ENCODE measurements at places on chromosomes 5 and 9.

DNA sequence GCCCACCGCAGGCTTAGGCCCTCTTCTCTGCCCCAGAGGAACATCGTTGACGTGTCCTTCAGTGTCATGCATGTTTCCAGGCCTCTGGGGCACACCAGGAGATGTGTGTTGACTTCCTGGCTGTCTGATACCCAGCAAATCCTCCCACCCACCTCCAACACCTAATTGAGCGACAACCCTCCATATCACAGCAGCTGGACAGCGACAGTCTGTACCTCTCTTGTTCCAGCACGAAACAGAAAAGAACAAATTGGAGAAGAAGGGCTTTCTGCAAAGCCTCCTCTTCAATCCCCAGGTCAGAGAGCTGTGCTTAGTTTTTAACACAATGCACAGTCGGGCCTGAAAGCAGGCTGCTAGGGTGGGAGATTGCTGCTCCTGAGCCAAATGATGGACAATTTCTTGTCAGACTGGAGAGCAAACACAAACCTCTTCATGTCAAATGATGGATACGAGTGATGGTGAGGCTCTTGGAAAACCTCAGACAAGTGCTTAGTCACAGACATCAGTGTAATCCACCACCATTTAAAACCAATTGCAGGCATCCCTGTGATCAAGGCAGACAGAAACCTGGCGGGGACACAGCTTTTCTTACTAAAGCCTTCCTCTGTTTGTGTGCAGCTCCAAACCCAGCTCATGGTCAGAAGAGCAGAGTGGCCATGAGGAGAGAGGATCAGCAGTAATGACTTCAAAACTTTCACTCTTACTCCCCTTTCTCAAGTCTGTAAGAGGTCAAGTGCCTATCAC lies 110.6 kb downstream of the EBF1 start:
- DNase-seq: no peak

GRCh38 chr9:83267741-83268140 lies 204.8 kb upstream of the RASEF start:
- DNase-seq: peak; percentile 44

DNA sequence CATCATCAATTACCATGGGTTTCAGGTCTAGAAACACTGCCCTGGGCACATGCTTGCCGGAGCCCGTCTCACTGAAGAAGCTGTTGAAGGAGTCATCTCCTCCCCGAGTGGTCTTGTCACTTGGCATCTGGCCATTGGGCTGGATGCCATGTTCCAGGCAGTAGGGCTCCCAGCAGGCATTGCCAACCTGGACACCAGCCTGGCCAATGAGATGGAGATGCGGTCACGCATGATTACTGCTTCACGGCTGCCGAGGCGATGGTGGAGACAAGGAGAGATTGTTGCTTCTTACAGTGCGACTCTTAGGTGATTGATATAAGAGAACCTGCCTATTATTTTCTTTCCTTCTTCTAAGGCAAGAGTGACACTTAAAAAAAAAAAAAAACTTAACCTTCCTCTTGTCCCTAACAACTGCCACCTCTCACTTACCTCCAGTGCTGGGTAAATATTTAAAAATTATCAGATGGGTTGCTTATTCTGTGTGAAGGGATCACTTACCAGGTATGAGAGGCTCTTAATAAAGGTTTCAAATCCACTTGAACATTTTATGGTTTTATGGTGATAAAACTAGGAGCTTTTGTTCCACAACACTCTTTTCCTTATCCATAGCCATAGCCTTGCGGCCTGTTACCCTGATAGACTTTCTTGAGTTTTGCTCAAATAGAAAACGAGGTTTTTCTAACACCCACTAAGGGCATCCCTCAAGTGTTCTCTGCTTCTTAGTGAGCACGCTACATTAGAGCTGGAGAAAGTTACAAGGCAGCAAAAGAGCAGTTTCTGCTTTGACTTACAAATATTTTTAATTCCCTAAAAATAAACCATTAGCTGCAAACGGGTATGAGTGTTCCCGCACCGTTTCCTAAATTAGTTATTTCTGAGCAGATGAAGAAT lies 41.2 kb downstream of the NIM1K start:
- no peak for DNase-seq

DNA sequence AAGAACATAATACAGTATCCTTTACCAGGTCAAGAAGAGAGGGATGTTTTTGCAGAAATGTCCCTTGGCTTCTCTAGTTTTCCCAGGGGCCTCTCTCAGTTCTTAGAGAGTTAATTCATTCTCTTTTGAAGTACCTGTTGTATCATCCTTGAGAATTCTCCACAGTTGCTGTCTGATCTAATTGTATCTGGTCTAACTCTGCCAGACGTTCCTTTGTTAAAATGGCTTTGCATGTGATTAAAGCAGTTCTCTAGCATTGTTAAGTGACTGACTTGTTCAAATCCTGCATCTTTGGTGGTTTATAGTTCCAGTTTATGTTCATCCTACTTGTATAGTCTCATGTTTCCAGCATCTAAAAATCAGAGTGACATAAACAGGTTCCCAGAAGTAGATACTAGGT lies 65.0 kb downstream of the KIAA1958 start:
- DNase-seq: no peak

- DNase-seq: peak; percentile 6
Observed at GRCh38 chr9:86925686-86926085, 21.6 kb downstream of the GAS1 start.

- DNase-seq: no peak
Observed at GRCh38 chr9:122348791-122349190, 22.0 kb upstream of the PTGS1 start.
